Keratinocyte (primary cell): ENCODE measurements at places on chromosomes 5 and 9. TPM values are rescaled to one million over a fixed set of nuclear protein-coding genes. Genes with fewer than 3 reads are reported as not detected.

Gene SLC6A3
- polyA plus RNA-seq: 0.03 TPM in 1 of 3 replicates, not detected in the others

GRCh38 chr5:72871366-72872024, 55.0 kb downstream of the TNPO1 start:
- DNase-seq: no peak

DNA sequence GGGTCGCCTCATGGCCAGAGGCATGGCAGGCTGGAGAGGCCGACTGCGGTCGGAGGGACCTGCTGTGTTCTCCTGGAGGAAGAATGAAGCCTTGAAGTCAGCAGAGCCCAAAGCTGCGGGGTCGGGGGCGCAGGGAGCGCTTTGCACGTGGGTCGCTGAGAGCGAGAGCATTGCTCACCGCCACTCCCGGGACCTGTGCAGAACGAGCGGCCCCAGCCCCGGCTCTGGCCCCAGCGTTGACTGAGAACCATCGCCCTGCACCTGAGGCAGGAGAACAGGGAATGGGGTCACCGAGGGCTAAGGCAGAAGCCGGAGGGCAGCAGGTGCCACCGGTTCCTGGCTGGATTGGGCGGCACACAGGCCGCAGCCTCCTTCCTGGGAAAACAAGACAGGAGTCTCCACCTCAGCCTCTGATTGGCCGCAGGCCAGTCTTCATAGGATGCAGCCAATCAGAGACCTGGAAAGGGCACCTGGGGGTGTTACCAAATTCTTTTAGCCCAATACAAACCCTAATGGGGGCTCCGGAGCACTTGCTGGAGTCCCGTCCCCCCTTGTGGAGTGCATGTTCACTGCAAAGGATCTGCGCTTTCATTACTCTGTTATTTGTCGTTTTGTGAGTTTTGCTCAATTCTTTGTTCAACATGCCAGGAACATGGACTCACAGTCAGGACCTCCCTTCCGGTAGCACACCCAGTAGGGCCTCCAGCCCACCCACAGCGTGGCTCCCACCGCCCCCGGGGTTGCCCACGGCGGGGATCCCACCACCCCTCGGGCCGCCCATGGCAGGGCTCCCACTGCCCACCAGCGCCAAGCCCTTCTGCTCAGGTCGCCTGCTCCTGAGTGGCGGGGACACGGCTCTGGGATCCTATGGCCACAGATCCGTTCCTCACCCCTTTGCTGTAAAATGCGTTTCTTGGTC, 24.7 kb upstream of the SLC6A19 start:
- DNase-seq: no peak

GRCh38 chr5:172953776-172954675, 5.2 kb upstream of the RPL26L1 start:
- no peak for DNase-seq

Gene C1QTNF3
- 0.17 to 1.1 TPM (median 1.0 TPM) in 3 replicates for polyA plus RNA-seq

DNA sequence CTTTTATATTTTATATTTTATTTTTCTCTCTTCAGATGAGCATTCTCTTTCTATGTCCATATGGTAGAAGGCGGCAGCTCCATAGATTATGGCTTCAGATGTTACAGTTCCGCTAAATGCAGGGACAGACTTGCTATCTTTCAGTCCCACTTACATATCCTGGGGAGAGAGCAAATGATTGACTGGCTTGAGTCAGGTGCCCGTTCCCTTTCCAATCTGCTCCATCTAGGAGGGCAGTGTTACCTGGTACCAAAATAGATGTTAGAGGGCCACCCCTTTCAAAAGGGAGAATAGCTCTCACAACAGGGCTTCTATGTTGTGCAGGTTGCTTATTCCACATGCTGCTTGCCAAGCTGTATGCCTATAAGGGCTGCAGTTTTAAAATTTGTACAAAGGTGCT, 45.3 kb downstream of the ERBIN start:
- DNase-seq: no peak

DNA sequence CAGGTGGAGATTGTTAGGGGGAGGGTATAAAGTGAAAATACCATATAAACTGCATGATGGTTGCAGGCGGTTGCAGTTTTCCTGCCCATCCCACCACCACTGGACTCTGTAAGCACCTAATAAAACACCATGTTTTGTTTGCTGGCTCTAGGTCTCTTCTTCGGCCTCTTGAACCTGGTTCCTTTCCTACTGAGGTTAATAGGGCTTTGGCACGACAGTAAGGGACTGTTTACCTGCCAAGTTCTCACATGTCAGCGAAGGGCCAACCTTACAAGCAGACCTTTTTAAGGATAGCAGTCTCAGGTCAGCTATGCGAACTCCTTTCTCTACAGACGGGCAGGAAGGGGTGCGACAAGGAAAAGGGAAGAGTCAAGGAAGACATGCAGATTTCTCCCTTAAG, 3.4 kb upstream of the RFESD start:
- DNase-seq: no peak

DNA sequence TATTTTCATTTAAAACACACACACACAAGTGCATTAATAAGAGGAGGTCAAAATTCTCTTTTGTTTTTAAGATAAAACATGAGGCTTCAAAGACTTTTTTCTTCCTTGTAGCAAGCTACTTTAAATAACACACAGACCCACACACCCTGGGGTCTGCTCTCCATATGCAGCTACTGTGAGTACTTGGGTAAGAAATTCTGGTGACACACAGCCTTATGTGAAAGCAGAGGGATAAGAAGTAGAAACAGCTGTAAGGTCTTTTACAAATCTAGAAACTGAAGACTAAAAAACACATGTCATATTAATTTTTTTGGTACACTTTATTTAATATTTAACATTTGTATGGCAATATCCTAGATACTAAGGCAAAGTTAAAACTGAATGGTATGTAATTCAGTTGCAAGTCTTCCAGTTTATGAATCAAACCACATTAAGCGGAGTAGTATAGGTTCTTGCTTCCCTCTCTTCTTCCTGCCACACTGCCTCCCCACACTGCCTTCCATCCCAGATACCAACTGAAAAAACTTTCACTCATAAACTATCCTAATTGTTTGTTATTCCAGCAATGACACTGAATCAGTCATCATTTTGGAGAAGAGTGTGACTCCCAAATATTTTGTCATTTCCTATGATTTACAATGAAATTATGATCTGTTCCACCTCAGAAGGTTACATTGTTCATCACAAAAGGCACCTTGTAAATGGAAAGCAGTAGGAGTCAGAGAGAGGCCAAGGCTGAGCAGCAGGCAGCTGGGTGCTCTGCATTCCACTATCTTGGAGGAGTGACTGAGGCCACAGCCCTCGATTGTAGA, 92.0 kb downstream of the PLCXD3 start:
- no peak for DNase-seq

DNA sequence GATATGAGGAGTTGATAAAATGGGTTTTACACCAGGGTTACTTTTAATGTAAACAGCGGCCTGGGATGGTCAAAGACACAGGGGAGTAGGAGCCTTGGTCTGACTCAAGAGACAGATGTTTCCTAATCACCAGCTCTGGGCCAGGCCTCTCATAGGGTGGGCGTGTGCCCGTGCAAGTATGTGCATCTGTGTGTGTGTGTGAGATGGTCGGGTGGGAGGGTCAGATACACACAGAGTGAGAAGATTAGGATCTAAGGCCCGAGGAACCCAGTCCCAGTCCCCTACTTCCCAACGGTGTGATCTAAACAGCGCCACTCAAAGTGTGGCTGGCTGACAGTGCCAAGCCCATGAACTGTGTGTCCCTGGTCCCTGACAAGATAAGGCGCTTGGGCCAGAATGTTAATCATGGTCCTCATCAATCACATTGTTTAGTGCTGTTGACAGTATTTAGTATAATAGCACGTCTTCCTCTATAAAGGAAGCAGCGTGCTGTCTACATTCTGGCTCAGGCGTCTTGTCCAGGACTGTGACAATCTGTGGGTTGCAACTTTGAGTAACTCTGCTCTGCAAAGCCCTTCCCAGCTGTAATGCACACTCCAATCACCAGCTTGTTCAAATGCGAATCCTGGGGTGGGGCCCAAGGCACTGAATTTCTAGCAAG, 173.7 kb downstream of the DAB2IP start:
- no peak for DNase-seq

DNA sequence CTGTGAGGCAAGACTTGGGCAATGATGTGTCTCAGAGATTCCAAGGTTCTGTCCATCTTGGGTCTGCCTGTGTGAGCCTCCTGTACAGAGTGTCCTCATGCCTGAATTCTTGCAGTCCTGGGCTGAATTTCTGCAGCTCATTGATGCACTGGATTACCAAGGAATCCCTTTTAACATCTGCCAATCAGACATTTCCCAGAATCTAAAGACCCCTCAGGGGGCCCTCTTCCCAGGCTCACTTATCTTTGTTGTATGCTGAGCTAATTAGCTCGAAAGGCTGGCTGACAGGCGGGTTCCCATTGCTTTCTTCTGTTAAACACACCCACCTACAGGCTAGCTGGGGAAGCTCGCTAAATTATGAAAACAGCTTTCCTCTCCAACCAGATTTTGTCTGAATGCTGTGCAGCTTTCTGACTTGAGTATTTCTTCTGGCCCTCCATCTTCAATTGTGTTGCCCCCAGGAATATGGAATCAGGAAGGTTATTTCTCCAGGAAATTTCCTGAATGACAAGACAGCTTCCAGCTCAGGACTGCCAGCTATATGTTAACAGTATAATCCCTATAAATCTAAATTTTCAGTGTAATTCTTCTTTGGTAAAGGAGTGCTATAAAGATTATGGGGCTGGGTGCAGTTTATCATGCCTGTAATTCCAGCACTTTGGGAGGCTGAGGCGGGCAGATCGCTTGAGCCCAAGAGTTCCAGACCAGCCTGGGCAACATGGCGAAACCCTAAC, at the start of gene LIX1:
LIX1 (minus strand) TSS at position 91 of the 734 bp plus-strand sequence; CDS start at position 56, 35 bp downstream.
- no peak for DNase-seq
